ENCODE measurements at places on chromosomes 1 and 21.

DNA sequence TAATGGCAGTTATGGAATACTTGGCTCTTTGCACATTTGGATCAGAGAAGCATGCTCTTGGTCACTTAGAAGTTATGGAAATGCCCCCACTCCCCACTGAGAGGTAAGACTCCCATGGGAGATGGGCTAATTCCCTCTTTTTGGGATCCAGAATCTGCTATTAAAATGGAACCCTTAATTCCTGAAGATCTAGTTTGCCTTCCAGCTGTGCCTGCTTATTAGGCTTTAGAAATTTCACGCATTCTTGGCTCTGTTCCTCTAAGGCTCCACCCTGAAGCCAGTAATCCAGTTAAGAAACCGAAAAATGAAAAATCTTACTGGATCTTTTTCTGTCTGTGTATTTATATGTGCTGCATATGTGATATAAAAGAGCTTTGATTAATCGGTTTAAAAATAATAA lies 76.7 kb downstream of the USH2A start:
- ATAC-seq: no peak

DNA sequence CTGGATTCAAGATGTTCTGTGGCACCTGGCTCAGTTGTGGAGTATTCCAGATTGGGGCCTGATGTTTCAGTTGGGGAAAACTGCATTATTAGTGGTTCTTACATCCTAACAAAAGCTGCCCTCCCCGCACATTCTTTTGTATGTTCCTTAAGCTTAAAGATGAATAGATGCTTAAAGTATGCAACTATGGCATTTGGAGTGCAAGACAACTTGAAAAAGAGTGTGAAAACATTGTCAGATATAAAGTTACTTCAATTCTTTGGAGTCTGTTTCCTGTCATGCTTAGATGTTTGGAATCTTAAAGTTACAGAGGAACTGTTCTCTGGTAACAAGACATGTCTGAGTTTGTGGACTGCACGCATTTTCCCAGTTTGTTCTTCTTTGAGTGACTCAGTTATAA lies 7.2 kb downstream of the FPGT start:
- ATAC-seq: no peak

DNA sequence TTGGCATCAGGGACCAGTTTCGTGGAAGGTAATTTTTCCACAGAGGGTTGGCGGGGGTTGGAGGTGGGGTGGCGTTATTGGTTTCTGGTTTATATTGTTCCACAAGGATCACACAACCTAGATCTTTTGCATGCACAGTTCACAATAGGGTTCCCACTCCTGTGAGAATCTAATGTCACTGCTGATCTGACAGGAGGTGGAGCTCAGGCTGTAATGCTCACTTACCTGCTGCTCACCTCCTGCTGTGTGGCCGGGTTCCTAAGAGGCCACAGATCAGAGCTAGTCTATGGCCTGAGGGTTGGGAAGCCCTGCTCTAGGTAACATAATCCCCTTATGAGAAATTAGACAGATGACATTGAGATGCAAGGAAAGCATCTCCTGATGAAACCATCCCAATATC lies 12.6 kb downstream of the GBP5 start:
- no peak for ATAC-seq

- no peak for ATAC-seq
Measured at GRCh38 chr1:237709355-237709754, 181.4 kb downstream of the ZP4 start.
